Stimulated activated CD4-positive, alpha-beta T cell treated with anti-CD3 and anti-CD28 coated beads, TNF-alpha, amount 100 ng/mL, for 48 hours (primary cell): ENCODE measurements at places on chromosomes 2 and 18.
A peak's percentile ranks its signal among the peaks of the same experiment; 100 is the strongest.

GRCh38 chr2:18482666-18483065 is 77.8 kb downstream of the RDH14 start:
- DNase-seq: no peak

GRCh38 chr2:241007111-241007510 is 8.7 kb downstream of the SNED1 start:
- no peak for DNase-seq

DNA sequence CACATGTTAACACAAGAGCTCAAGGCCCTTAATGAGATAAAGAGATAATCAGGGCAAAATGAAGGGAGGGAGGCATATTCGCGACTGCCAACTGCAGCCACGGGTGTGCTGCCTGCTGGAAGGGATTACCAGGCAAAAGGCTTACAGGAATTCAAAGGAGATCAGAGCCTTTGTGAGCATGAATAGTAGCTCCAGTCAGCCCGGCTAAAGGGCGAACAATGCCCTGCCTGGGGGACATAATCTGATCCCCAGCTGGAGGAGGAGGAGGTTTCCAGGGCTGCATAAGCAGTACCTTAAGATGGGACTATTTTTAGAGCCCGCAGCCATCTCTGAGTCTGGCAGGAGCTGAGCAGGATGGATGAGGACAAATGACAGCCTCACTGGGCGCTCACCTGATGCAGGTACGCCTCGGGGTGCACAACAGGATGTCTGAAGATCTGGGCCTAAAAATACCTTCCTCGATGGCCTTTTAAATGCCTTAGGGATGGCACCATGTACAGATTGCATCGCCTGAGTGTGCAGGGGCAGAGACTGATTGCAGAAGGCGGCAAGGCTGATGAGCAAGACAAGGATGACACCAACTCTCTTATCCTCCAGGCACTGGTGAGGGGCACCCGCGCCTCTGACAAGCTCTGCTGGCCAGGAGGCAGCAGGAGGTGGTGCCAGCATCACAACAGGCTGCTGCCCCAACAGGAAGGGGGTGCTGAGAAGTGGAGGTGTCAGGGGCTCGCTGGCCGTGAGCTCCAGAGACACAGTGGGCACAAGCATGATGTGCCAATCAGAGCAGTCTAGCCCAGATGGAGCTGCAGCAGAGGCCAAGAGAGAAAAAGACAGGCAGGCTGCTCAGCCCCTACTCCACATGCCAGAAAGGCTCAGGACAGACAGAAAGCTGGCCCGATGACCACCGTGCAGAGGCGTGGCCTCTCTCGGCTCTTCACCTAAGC is 111.4 kb downstream of the EIPR1 start:
- no peak for DNase-seq

DNA sequence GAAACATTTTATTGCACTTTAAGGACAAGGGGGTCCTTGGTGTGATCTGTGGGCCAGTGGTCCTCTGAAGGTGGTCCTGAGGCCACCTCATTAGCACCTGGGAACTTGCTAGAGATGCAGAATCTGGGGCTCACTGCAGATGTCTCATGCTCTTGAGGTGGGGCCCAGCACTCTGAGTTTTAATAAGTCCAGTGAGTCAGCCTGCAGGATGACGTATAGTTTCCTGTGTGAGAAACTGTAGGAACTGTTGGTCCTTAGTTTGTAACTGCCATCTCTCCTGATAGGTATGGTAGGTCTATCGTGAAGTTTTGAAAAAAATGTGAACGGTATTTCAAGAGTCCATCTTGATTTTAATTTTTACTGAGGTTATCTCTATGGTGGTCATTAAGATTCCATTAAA is 2.8 kb downstream of the TRPM8 start:
- DNase-seq: no peak

DNA sequence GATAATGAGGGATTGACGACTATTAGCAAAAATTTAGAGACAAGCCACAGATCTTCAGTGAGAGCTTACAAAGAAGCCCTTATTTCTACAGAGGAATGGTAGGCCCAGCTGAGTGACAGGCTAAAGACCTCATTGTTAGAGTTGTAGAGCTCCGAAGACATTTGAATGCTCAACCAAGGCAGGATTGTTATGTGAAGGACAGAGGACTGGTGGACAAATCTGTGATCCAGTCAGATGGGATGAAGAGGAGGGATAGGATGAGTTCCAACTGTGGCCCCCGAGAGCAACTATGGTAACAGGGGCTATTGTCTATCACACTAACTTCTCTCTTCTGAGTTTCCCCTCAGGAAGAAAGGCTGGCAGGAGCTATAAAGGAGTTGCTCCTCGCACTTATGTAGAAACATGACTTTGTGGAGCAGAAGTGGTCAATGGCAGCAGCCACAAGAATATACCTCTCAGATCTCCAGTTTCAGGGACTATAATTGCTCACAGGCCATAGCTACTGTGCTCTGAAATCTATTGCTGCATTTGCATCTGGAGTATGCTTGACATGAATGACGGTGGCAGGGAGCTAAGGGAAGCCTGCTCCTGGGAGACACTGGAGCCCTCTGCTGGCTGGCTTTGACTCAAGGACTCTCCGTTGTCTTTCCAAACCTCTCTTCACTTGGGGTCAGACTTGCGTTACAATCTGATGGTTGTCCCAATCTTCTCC is 50.3 kb upstream of the GREB1L start:
- no peak for DNase-seq

DNA sequence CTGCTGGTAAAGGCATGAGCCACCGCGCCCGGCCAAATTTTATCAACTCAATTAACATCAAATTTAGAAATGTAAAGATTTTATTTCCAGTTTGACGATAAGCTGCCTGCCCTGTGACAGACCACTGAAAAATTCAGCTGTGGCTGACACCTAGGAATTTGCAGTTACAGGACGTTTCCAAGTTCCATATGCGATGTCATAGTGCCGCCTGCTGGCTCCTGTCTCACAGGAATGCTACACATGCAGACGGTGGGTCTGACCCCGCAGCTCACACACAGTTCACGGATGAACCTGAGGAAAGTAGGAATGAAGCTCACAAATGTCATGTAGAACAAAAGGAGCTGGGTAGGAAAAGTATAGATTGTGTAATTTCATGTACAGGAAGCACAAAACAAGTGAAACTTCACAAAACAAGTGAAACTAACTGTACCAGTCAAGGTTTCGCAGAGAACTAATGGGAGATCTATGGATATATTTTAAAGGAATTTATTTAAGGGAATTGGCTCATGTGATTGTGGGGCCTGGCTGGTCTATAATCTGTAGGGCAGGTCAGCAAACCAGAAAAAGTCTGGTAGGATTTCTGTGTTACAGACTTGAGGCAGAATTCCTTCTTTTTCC is 13.2 kb upstream of the SEH1L start:
- peak; percentile 46 for DNase-seq

DNA sequence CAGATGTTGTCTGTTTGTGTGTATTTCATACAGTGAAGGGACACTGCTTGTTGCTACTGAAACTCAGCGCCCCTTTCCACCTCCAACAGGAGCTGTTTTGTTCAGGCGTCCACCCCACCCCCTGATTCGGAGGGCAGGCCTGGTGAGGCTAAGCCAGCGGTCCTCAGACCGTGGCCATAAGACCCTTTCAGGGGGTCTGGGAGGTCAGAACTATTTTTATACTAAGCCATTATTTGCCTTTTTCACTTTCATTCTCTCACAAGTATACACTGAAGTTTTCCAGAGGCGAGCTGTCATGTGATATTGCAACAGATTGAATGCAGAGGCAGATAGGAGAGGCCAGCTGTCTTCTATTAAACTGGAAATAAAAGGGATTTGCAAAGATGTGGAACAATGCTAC is 39.7 kb upstream of the IGFBP5 start:
- no peak for DNase-seq

- no peak for DNase-seq
These were observed 214.5 kb upstream of the SLC8A1 start for GRCh38 chr2:40666398-40666797.

- DNase-seq: no peak
These were observed 38.5 kb upstream of the TRIB2 start for GRCh38 chr2:12678186-12678585.

DNA sequence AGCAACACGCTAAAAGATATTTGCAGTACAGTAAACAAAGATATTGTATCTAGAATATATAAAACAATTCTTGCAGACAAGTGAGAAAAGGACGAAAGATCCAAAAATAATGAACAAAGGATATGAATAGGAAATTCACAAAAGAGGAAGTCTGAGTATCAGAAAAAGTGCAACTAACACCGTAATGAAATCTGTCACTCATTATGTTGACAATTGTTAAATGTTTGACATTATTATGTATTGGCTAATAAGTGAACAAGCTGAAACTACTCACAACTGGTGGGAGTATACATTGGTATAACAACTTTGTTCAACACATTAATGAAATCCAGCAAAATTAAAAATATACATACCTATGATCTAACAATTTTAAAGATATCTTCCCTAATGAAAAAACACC is 36.7 kb upstream of the ASXL3 start:
- no peak for DNase-seq

- no peak for DNase-seq
These were observed 70.2 kb downstream of the RND3 start for GRCh38 chr2:150417278-150417677.

DNA sequence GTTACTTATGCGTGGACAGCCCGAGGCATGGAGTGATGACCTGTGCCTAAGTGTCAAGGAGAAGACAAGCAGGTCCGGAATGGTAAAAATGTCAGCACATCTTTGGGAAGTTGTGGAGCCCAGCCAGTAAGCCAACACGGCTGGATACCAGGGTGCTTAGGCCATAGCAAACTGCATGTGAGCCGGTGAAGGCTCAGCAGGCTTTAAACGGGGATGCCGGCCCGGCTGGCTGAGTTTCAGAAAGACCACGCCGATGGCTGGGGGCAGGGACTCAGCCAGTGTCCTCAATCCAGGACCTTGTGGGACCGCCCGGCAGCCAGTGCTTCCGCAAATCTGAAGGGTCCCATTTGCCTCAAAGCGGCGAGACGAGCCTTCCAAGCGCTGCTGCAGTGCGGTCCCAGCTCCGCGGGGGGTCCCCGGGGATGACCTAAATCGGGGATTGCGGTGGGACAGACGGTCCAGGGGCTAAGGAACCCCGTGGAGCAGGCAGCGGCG is 946 bp upstream of the AGAP1 start:
- DNase-seq: no peak

GRCh38 chr2:224887141-224887540 is 155.1 kb downstream of the DOCK10 start:
- no peak for DNase-seq

GRCh38 chr2:223545830-223546229 is 56.3 kb downstream of the SCG2 start:
- no peak for DNase-seq

- DNase-seq: no peak
These were observed 6.7 kb downstream of the TGIF1 start for GRCh38 chr18:3456686-3457069.

GRCh38 chr2:158923180-158923594 is 45.3 kb upstream of the TANC1 start:
- no peak for DNase-seq

DNA sequence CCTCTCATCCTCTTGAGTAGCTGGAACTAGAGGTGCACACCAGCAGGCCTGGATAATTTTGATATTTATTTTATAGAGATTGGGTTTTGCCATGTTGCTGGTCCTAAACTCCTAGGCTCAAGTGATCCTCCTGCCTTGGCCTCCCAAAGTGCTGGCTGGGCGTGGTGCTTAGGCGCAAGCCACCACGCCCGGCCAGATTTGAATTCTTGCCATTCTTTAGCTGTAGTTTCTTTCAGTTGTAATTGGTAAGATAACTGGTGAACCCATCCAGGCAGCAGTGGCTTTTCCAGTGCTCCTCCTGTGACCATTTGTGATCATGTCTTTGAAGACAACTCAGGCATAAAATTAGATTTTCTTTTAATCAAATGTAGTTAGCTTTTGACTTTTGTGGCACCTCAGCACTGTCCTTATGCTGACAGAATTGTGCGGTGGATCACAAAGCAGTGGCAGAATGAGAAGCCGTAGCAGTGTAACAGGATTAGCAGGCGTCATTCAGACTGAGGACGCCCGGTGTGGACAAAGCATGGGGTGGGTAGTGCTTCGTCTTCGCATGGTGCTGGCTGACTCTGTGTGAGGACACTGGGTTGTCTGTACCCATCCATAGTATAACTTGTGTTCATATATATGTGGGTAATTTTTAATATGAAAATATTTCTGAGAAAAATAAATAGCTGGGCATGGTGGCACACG is 30.0 kb upstream of the TOGARAM2 start:
- no peak for DNase-seq

DNA sequence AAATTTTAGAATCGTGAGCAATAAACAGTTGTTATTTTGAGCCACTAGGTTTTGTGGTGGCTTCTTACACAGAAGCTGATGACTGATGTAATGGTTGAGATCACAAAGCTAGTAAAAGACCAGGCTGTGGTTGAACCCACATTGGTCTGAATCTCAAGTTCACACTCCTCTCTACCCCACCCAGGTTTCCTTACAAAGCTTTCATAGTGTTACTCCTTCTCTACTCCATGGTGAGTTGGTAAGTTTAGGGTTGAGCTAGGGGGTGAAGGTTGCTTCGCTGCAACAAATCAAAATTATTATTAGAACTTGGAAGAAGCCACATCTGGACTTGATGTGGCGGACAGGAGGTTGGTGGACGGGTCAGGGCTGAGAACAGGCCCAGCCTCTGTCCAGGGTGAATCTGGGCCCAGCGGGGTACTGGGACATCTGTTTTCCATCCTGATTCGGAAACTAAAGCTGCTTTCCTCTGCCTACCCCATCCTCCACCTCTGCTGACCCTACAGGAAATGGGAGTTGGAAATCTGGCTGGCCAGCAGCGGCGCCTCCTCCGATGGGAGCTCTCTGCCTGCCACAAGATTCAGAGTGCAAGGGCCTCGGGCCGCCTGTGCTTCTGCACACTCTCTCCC is 86.3 kb downstream of the ZFP36L2 start:
- no peak for DNase-seq

DNA sequence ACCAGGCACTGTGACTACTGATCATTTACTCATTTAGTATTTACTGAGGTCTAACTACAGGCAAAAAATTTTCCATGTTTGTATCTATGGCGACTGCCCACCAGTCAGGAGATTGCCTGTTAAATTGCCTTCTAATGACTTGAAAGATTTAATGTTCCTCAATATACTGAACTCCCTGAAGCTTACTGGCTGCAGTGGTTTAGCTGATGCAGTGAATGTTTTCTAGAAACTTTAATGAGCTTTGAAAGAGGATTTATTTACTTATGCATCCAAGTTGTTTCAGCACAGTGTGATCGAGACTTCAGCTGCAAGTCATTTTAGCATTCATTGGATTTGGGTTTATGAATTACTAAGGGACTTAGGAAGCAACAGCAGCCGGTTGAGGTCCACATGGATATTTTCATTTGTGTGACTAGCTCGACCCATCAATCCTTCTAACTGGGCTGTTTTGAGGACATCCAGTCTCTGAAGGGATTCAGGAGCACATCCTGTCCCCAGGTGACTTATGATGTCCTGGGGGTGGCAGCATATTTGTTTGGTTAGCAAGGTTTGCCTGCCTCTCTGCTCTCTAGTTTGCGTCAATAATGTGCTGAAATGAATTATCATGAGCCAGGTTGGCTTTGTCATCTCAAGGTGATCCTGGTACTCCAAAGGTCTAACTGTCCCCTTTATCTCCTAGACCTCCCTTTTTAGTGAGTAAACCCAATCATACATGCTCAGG is 26.8 kb downstream of the ACMSD start:
- no peak for DNase-seq

- no peak for DNase-seq
These were observed 255.8 kb downstream of the CYP26B1 start for GRCh38 chr2:71891719-71892422.

- DNase-seq: no peak
These were observed 1.8 kb downstream of the NEU2 start for GRCh38 chr2:233034091-233034882.

- no peak for DNase-seq
These were observed 361.0 kb upstream of the NT5C1B start for GRCh38 chr2:18950361-18950851.

GRCh38 chr18:7141287-7141686 is 23.7 kb upstream of the LAMA1 start:
- no peak for DNase-seq
